Fibroblast of villous mesenchyme (primary cell): ENCODE measurements at places on chromosomes 16 and 17. TPM values are rescaled to one million over a fixed set of nuclear protein-coding genes. Genes with fewer than 3 reads are reported as not detected.
A peak's percentile ranks its signal among the peaks of the same experiment; 100 is the strongest.

TNFSF12 gene
- total RNA-seq, result 11.7 and 14.5 TPM in 2 replicates

GRCh38 chr17:37844158-37844976 is 79.8 kb upstream of the TBC1D3K start:
- peak; percentile 45 for DNase-seq

- DNase-seq, result no peak
Observed at GRCh38 chr17:11241611-11242226, 706 bp downstream of the SHISA6 start.

KRTAP9-8 gene
- not detected in 2 replicates for total RNA-seq

- no peak for DNase-seq
Observed at GRCh38 chr16:1055557-1055924, 17.0 kb upstream of the SSTR5 start.

GRCh38 chr16:50578137-50578536 is 29.9 kb downstream of the NKD1 start:
- no peak for DNase-seq

- DNase-seq, result no peak
Observed at GRCh38 chr16:25052530-25052929, 37.4 kb upstream of the ARHGAP17 start.

AFMID gene
- 19.0 and 21.6 TPM in 2 replicates for total RNA-seq

LRRC46 gene
- under 0.01 and 0.32 TPM in 2 replicates for total RNA-seq

CNGB1 gene
- not detected in 2 replicates for total RNA-seq

DNA sequence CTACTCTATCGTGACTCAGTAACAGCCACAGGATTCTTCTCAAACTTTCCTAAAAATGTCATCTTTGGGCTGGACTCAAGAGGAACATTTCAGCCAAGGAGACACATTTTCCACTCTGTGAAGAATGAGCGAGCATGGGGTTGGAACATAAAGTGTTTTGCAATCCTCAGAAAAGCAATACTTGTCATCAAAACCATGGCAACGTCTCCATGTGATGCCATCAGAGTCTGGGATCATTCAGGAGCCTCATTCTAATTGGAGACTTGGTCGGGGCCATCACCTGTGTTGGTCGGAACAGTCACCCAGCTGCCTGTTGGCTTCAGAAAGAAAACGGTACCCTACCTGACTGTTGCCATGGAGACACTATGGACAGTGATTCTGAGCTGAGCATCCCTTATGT is 25.5 kb downstream of the MYOCD start:
- DNase-seq, result no peak

MYH8 gene
- not detected in 2 replicates for total RNA-seq

- peak; percentile 83 for DNase-seq
Observed at GRCh38 chr17:7912927-7913524, 3.1 kb downstream of the RNF227 start.

- no peak for DNase-seq
Observed at GRCh38 chr16:73670836-73671820, 623.2 kb upstream of the ZFHX3 start.

ZNF785 gene
- total RNA-seq, result 9.7 and 13.0 TPM in 2 replicates

KRT25 gene
- not detected in 2 replicates for total RNA-seq

GRCh38 chr17:68581863-68582645 is 19.1 kb downstream of the FAM20A start:
- no peak for DNase-seq

GRCh38 chr16:58727028-58727781 is 6.9 kb downstream of the GOT2 start:
- DNase-seq, result no peak

DNA sequence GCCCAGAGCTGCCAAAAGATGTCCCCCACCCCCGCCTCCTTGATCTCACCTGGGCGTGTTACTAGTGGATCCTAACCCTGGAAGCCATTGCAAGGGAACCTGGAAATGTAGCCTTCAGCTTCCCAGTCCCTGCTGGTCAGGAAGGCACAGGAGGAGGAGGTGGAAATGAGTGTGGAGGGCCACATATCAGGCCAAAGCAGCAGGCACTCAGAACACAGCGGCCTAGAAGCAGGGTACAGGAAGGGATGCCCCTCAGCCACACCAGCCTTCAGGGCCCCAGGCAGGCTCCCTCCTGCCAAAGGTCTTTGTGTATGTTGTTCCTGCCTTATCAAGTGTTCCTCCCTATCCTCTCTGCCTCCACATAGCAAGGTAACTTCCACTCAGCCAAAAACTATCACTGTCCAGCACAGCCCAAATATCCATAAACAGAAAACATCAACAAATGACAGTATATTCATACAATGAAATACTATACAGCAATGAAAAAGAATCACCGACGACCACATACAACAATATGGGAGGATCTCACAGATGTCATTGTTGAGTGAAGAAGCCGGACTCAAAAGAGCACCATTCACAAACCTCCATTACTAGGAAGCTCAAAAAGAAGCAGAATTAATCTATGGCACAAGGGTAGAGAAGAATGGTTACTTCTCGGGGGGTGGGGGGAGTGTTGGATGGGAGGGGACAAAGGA is 28.2 kb upstream of the TNFRSF13B start:
- no peak for DNase-seq

TBC1D3E gene
- 0.32 TPM in 1 of 2 replicates, not detected in the other for total RNA-seq
